Right renal cortex interstitium (tissue), 3 donors: ENCODE measurements at places on chromosomes 13 and 19. TPM values are rescaled to one million over a fixed set of nuclear protein-coding genes. Genes with fewer than 3 reads are reported as not detected.

The TMEM86B gene
- polyA plus RNA-seq: 1.7 TPM

The IGSF23 gene
- 1.5 TPM for polyA plus RNA-seq

The SPACA7 gene
- polyA plus RNA-seq: not detected

The GNA15 gene
- 0.85 TPM for polyA plus RNA-seq

The URI1 gene
- polyA plus RNA-seq: 131 TPM

The PCSK4 gene
- 3.3 TPM for polyA plus RNA-seq

The ARID3A gene
- polyA plus RNA-seq: 17.1 TPM

The ZNF320 gene
- 18.0 TPM for polyA plus RNA-seq

The IRGC gene
- polyA plus RNA-seq: not detected

The VAV1 gene
- 1.5 TPM for polyA plus RNA-seq

The CBARP gene
- 0.78 TPM for polyA plus RNA-seq

The ESD gene
- 284 TPM for polyA plus RNA-seq

The COPE gene
- 91.0 TPM for polyA plus RNA-seq

The KIR2DL3 gene
- polyA plus RNA-seq: 0.10 TPM

The FCAR gene
- 0.37 TPM for polyA plus RNA-seq

The LYPD5 gene
- polyA plus RNA-seq: 0.71 TPM

The TEX101 gene
- polyA plus RNA-seq: not detected

The IGFL1 gene
- not detected for polyA plus RNA-seq

The KLK3 gene
- 0.24 TPM for polyA plus RNA-seq

The SYT3 gene
- polyA plus RNA-seq: 1.0 TPM

The CPB2 gene
- polyA plus RNA-seq: 0.19 TPM

The DNMT1 gene
- polyA plus RNA-seq: 106 TPM

The ZNF99 gene
- 1.1 TPM for polyA plus RNA-seq

The PRR36 gene
- 4.5 TPM for polyA plus RNA-seq

The KLK2 gene
- 0.21 TPM for polyA plus RNA-seq

The JAK3 gene
- 2.2 TPM for polyA plus RNA-seq

The IGFL2 gene
- polyA plus RNA-seq: not detected

The ZNF8 gene
- 6.5 TPM for polyA plus RNA-seq

The KLK15 gene
- polyA plus RNA-seq: not detected

The UPF3A gene
- polyA plus RNA-seq: 105 TPM

The NLRP7 gene
- polyA plus RNA-seq: not detected

The GIPC1 gene
- polyA plus RNA-seq: 67.1 TPM
